A673 (cell line): ENCODE measurements at places on chromosomes 5 and 9.

GRCh38 chr5:23260621-23261020, 246.8 kb upstream of the PRDM9 start:
- DNase-seq: no peak

GRCh38 chr9:85737671-85738070, 4.1 kb downstream of the AGTPBP1 start:
- DNase-seq: no peak

DNA sequence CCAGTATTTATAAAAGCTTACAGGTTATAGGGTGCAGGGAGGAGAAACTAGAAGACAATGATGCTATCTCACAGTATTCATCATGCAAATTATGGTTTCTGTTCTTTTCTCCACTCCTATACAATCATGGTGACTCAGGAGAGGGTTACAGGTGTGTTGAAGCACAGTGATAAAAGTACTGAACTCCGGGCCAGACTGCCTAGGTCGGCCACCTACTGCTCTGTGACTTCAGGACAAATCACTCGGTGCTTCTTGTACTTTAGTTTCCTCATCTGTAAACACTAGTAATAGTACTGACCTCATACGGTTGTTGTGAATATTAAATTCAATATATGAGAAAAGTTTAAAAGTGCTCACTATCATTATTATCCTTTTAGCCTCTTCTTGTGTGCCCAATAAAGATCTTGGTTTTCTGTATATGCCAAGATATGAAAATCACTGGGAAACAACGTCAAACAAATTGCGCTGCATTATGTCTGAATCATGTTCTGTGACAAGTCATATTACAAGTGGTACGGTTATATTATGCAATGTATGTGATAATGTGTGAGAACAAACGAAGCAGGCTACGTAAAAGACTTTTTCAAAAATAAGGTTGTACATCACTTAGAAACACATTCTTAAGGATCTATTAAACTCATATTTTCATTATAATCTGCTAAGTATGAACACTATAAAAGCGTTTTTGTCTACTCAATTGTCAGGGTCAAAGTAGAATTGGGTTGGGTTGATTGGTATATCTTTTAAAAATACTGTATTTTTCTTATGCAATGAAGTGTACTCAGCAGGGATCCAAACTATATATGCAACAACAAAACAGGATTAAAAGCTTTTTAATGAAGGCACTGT, 153.3 kb downstream of the EFNA5 start:
- no peak for DNase-seq

DNA sequence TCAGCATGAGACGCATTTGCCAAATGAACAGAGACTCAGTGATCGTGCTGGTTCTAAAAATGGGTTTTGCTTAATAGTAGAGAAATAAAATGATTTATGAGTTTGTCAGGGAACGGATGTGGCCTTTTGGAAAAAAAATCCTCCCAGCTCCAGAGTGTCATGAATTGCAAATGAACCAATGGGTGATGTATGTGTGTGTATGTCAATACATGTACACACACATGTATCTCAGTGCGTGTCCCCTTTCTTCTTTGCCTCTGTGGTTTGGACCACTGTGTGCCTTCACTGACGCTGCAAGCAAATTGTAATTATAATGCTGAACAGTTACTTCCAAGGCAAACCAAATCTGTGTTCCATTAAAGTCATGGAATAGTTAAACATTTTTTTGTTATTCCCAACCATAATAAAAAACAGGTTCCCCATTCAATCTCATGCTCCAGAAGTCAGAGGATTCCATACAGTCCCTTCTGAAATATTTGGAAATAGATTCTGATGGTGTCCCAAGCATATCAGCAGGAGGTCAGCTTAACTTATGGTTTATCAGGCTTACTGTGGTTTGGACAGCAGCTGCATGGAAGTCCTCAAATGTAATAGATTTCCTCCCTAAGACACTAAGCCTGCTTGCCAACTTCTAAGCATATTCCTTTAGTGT, 630.5 kb downstream of the ACTL7B start:
- no peak for DNase-seq

DNA sequence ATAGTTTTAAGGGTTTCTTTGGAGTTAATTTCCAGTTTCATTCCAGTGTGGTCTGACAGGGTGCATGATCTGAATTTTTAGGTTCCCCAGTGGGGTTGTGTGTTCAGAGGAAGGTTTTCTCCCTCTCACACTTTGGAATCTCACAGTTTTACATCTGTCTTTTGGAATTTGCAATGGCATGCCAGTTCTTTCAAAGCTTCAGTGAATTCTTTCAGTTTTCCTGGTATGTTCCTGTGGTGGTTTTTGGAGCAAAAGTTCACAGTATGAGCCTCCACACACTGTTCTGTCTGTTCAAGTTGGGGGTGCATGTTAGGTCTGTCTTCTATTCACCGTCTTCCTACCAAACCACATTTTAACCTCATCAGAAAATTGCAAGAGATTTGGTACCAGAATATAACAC, 624.2 kb downstream of the KCTD16 start:
- no peak for DNase-seq

GRCh38 chr5:25405850-25406249, 761.1 kb upstream of the CDH10 start:
- no peak for DNase-seq

DNA sequence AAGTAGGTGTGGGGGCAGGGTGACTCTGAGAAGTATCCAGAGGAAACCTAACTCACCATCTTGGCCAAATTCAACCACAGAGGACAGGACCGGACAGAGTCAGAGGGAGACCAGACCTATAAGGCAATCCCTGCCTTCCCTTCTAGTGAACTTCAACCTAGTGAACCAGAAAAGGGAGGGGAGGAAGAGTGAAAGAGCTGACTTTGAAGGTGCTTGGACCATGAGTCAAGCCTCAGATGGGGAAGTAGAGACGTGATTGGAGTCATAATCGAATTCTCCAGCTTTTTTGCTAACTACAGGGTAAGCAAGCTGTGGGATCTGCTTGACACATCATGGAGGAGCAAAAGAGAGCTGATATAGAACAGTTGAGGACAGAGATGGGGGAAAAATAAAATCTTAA, 18.8 kb upstream of the KIF2A start:
- DNase-seq: no peak

- no peak for DNase-seq
These were observed 221.9 kb downstream of the PDZD2 start for GRCh38 chr5:31860726-31861433.

GRCh38 chr5:78538240-78538850, 110.2 kb downstream of the LHFPL2 start:
- no peak for DNase-seq

DNA sequence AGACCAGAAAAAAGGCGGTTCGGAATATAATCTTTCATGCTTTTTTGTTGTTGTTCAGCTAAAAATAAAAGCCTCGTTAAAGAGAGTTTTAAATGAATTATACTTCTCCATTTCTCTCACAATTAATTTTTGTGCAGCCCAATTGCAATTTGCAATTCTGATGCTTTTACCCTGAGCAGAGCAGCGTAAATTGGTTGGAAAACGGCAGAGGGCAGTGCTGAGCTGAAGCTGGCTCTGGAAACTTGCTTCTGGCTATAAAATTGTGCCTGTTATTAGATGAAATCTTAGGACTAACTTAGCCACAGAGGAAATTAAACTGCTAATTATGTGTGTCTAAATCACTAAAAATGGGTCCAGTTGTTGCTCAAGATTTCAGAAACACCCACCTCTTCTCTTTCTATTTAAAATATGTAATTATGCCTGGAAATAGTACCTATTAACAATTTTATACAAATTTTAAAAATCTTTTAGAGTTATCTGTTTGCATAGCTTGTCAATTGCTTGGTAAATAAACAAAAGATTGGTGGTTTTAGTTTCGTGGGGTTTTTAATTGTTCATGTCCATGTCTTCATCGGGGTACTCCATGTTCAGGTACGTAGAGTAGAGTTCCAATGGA, 441.8 kb upstream of the TLE4 start:
- peak; percentile 61 for DNase-seq

GRCh38 chr9:4680750-4681149, 1.4 kb downstream of the CDC37L1 start:
- no peak for DNase-seq

GRCh38 chr9:7979611-7980010, 180.0 kb upstream of the DMAC1 start:
- DNase-seq: no peak

- DNase-seq: peak; percentile 28
These were observed 73.8 kb downstream of the DAB2IP start for GRCh38 chr9:121725008-121725775.

GRCh38 chr9:26129217-26129616, 451.0 kb upstream of the TUSC1 start:
- peak; percentile 0 for DNase-seq

DNA sequence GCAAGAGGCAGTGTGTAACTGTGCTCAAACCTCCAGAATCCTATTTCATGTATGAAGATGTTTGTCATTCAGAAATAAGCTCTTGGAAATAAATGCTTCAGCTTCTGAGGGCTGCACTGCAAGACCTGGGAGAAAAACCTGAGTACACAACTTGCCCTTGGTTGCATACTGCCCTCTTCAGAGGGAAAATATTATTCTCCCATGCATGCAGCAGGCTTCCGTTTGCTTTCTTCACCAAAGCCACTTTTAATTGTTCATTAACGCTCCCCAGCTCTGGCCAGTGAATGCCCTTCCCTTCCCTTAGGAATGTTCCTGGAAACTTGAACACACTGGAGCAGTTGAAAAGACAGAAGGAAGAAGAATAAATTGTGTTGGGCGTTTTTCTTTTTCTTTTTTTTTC, 2.5 kb upstream of the WHRN start:
- DNase-seq: peak; percentile 32

DNA sequence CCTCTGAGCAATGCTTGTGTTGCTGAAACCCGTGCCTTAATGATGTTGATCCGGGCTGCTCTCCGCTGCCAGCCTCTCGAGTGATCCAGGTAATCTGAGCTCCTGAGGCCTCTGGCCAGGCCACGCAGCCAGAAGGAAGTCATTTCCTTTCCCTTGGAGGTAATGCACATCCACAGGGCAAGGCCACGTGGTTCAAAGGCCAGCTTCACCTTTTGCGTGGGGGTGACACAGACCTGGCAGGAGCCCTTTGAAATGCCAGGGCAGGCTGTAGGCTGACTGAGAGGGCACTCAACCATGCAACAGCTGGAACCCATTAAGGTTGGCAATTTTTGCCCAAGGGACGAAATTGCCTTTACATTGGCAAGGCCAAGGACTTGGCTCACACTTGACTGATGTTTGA, 80.4 kb downstream of the LIX1 start:
- no peak for DNase-seq

- peak; percentile 35 for DNase-seq
These were observed 21.6 kb downstream of the FBXL7 start for GRCh38 chr5:15521381-15522186.

DNA sequence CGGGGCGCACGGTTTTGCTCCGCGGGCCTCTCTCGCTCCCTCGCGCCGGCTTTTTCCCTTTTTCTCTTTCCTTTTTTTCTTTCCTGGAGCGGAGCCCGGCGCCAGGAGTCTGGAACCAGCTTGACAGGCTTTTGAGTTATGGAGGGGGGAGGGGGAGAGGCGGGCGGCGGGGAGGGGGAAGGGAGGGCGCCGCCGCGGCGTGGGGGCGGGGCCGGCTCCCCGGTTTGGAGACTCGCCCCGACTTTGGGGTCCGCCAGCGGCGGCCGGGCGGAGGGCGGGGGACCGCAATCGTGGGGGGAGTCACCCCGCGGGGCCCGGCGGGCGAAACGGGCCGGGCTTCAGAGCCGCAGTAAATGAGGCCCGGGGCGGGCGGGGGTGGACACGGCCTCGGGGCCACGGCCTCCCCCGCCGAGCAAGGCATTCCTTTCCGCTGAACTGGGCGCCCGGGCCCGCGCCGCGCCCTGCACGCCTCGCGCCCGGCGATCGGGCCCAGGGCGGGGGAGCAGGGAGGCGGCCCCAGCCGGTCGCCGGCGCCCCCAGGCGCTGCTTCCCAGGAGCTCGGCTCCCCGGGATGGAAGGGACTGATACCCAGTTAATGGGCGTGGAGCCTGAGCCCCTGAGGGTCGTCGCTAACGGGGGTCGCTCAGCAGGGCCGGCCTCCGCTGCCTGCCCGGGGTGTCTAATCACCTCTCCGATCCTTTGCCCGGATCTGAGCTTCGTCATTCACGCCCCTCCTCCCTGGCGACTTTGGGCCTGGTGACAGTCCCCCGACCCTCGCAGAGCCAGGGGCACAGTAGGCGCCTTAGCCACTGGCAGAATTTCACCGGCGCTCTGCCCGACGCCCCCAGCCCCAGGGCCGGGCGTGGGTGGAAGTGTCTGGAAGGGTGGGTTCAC, 138.1 kb downstream of the C9orf50 start:
- peak; percentile 90 for DNase-seq
